ENCODE measurements at places on chromosomes 2 and 18. TPM values are rescaled to one million over a fixed set of nuclear protein-coding genes. Genes with fewer than 3 reads are reported as not detected.

GRCh38 chr2:172089005-172089504, 3.7 kb downstream of the DLX1 start:
- DNase-seq: no peak

ANKRD30BL gene
- not detected for total RNA-seq

GRCh38 chr2:213098612-213099011, 52.8 kb downstream of the IKZF2 start:
- no peak for DNase-seq

DNA sequence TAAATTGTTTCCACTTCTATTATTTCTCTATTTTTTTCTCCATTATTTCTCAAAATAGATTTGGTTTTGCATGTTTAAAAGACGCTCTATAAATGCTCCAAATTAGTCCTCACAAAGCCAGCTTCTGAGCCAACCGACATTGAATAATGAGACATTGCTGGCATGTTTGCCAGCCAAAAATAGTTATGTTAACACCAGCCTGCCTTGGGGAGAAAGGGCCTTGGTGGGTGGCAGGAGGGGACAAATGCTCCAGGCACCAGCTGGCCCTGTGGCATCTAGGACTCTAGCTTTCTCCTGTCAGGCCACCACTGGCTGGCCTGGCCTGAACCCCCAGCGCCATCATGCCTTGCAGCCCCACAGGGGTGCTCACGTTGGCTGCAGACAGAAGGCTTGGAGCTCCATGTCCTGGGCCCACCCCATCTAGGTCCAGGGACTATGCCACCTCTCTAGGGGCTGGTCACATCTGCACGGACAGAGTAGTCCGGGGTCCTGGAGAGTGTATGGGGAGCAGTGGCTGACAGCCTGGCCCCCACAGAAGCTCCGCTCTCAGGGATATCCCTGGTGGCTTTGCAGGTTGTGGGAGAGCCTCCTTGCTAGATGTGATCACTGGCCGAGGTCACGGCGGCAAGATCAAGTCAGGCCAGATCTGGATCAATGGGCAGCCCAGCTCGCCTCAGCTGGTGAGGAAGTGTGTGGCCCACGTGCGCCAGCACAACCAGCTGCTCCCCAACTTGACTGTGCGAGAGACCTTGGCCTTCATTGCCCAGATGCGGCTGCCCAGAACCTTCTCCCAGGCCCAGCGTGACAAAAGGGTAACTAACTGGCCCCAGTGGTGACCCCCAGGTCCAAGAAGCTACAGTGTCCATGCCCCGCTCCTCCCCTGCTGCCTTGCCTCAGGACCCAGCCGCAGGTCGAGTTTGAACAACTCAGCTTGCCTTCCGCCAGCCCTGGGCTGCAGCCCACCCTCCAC, 12.5 kb downstream of the ABCG8 start:
- DNase-seq: no peak

GRCh38 chr2:168758970-168759820, 43.2 kb upstream of the NOSTRIN start:
- peak; percentile 42 for DNase-seq

APOB gene
- 0.07 TPM for total RNA-seq

DNA sequence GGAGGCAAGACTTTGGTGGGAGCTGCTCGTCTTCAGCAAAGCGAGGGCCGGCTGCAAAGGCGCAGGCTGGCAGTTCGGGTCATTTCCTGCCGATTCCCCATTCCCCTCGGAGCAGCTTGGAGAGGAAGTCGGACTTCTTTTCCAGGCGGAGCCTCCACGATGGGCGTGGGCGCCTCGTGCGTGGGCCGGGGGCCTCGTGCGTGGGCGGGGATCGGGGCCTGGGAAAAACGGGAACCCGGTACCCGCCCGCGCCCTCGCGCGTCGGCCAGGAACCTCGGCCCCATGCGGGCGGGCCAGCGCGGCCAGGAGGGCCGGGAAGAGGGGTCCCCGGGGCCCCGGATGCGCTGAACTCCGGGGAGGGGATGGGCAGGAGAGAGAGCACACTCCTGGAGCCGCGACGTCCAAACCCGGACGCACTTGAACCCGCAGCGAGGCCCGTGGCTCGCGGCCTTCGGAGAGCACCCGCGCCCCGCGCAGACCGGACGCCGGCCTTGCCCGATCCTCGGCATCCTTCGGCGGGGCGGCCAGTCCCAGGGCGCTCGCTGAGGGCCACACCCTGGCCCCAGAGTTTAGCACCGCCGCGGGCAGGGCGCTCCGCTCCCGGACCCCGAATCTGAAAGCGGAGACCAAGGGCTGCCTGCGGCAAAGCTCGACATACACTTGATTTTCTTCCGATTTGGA, 368.4 kb downstream of the MTX2 start:
- DNase-seq: peak; percentile 65

- DNase-seq: peak; percentile 31
Observed at GRCh38 chr2:144660518-144661316, 140.8 kb upstream of the ZEB2 start.

- no peak for DNase-seq
Observed at GRCh38 chr18:7885865-7886264, 318.7 kb downstream of the PTPRM start.

DNA sequence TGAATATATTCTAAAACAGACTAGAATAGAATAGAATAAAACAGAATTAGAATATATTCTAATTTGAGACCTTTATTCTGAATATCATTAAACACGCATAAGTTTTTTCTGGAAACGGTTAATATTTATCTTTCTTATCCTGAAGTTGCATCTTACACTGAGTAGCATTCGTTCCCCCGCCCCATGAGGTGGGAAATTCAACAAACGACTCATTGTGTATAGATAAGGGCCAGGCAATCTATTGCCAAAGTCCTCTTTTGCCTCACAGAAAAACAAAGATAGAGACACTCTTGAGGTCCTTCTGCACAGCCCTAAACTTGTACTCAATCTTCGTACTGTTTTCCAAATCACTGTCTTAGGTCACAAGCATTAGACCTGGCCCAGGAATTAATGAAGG, 98.1 kb downstream of the COL6A3 start:
- peak; percentile 59 for DNase-seq

GRCh38 chr18:24915547-24915946, 436.4 kb downstream of the ZNF521 start:
- peak; percentile 35 for DNase-seq

DNA sequence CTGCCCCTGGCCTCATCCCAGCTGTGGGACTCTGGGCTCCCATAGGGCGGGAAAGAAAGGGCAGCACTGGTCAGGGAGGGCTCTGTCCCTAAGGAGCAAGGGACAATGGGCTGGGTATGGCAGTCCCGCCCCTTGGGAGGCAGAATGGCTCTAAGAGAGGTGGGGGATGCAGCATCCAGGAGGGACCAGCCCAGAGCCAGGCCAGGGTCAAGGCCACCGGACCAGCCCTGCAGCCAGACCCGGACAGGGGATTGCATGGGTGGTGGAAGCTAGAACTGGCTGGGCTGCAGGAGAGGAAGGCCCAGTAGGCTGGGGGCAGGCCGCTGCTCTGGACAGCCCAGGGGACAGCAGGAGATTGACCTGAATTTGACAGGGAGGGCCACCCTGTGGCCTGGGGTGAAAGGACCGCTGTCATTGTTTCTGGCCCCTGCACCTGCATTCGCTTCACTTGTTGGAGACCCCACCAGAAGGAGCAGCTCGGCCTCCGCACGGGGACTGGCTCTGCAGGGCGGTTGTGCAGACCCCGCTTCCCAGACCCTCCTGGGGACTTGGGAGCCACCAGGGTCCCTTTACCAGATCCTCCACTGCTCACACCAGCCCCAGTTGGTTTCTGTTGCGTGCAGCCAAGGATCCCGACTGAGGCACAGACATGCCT, 14.6 kb downstream of the RAMP1 start:
- no peak for DNase-seq

DNA sequence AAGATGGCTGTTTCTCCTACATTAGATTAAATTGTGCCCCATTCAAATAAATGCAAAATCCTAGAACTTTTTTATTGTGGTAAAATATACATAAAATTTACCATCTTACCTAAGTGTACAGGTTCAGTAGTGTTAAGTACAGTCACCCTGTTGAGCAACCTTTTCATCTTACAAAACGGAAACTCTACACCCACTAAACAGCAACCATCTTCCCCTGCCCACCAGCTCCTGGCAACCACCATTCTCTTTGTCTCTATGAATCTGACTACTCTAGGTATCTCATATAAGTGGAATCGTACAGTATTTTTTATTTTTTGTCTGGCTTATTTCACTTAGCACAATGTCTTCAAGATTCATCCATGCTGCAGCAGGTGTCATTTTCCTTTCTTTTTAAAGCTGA, 53.0 kb downstream of the ASXL2 start:
- DNase-seq: no peak

DNA sequence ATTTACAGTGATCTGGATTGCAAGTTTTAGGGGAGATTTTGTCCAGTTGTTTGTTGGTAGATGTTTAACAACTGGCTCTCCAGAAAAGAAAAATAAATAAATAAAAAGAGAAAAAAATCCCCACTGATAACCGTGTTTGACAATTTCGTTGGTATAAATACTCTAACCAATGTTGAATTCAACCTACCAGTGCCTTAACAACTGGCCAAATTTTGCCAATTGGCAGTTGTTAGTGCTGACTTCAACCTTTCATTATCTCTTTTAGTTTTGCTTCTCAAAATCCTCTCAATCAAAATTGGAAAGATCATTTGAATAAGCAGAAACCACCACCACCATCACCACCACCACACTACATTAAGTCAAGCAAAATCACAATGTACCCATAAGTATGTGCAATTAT, 490.3 kb downstream of the PIK3C3 start:
- DNase-seq: no peak

DNA sequence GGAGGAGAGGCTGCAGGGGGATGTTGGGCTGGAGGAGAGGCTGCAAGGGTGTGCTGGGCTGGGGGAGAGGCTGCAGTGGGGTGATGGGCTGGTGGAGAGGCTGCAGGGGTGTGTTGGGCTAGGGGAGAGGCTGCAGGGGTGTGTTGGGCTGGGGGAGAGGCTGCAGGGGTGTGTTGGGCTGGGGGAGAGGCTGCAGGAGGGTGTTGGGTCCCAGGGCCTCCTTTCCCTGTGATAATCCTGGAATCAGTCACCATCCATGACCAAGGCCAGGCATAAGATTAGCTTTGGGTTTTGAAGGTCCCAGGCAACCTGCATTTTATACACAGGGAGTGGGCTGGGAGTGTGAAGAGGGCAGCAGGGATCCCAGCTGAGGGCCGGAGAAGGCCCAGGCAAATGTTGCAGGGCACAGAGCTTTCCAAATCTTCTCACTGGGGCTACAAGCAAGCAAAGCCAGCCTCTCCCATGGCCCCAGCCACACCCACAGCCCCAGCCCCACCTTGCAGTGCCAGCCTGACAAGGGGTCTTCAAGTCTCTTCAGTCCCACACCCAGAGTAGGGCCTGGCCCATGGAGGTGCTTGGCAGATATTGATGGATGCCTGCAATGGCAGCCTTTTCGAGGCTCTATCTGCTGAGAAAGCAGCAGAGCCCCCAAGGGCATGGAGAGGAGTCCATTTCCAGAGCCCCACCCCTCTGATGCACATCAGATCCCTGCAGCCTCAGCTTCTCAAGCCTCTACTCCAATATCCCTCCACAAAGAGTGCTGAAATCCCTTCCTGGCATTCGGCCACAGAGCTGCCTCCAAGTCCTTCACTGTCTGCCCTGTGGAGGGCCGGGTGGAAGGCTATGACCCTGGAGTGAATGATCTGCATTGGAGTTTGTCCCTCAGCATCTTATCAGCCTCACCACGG, 50.3 kb upstream of the GLI2 start:
- DNase-seq: no peak

- DNase-seq: no peak
Observed at GRCh38 chr2:37549598-37549997, 121.8 kb downstream of the CDC42EP3 start.

TSPYL6 gene
- total RNA-seq: not detected

DNA sequence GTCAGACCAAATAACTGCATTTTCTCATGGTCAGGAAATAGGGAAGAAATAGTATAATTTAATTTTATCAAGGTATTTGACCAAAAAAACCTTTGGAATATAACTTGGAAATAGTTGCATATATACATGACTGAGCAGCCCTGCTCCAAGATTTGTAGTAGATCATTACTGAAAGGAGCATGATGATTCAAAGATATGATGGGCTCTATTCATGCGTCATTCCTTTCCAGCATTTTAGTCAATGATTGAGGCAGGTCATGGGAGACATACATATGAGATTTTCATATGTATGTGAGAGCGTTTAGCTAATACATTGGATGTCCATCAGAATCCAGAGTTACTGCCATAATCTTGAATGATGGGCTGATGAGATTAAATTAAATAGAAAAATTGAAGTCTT, 74.5 kb downstream of the CAB39 start:
- no peak for DNase-seq

GRCh38 chr18:41818381-41819355, 136.4 kb upstream of the PIK3C3 start:
- no peak for DNase-seq
